ENCODE measurements at places on chromosomes 5 and 9.

DNA sequence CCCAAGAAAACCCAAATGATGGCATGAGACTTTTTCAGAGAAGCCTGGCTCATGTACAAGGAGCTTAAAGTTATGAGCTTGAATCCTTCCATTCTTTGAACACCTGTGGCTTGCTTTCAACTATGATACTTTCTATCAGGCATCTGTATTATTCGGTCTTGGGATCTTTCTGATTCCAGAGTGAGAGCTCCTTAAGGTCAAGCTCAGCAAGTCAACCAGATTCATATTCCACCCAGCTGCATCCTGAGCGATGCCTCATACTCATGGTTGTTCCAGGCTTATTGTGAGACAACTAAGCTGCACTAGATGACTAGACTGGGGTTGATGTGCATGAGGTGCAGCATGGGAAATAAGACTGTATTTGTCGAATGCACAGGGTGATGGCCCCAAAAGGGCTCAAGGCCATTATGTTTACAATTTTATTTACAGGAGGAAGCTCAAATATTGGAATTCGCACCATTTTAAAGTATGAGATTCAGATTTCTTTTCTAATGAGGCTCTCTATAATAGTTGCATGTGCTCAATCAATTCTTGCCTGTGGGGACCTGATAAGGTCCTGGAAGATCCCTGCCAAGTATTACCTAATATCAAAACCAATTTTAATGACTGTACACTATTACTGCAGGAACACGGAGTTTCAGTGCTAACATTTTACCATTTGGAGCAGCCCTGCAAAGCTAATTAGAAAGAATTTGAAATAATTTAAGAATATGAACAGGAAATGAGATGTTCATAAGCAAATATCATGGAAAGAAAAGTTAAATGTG lies 453.8 kb downstream of the SEMA5A start:
- DNase-seq = no peak

- no peak for DNase-seq
Measured at GRCh38 chr9:81847181-81847915, 80.9 kb upstream of the SPATA31D4 start.

GRCh38 chr9:6925836-6926235 lies 168.1 kb downstream of the KDM4C start:
- peak; percentile 91 for DNase-seq

DNA sequence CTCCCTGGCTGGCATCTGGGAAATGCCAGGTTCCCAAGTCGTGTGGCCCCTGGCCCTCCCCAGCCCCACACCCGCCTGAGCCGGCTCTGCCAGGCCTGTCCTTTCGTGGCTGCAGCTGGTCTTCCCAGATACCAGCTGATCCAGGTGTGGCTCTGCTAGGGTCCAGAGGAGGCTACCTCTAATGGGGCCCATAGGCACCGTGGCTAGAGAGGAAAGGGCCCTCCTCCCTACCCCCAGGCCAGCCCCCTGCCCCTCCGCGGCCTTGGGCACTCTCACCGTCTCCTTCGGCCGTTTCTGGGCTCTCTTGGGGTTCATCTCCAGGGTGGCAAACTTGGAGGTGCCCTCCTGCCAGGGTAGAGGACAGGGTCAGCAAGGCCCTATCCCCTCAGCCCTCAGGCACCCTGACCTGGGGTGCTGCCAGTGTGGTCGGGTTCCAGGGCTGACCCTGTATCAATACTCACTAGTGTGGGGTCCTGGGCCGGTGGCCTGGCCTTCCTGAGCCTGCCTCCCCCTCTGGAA lies 17.0 kb downstream of the RALGDS start:
- DNase-seq = no peak

DNA sequence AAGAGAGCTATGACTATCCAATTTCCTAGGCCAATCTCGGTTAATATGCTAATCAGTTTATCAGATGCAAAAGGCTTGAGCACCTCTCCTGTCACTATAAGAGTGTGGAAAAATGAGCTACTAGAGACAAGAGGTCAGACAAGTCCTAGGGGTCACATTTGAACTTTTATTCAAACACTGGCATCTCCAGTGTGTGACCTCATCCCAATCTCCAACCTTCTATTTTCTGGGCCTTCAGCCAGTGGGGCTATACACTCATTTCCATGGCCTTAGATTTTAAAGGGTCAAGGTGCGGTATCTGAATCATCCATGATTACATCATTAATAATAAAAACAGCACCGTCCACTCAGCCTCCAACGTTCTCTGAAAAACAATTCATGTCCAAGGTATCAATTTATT lies 139.6 kb upstream of the LRRTM2 start:
- peak; percentile 74 for DNase-seq

Measured in retinal pigment epithelial cell (primary cell).